Heart left ventricle (tissue), 16 donors: ENCODE measurements at places on chromosomes 4 and X. TPM values are rescaled to one million over a fixed set of nuclear protein-coding genes. Genes with fewer than 3 reads are reported as not detected.

GRCh38 chr4:128307123-128307571, 19.5 kb upstream of the PGRMC2 start:
- no peak for DNase-seq

DNA sequence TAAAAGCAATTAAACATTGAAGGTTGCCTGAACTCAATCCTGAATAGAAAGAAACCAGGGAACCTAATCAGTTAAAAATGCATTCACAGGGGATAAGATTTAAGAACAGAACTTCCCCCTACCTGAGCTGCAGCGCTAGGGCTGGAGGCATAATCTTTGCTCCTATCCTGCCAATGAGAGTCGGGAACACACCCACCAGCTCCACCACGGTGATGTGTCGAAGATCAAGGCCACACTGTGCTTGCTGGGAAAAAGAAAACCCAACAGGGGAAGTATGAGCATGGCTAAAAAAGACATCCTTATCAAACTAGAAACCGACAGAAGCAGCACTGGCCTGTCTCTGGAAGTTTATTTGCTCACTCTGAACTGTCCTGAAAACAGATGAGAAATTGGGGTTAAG, 66.3 kb downstream of the SRPX start:
- DNase-seq = no peak

- no peak for DNase-seq
Observed at GRCh38 chr4:130359542-130359941, 1263.6 kb downstream of the C4orf33 start.

GRCh38 chrX:23884427-23885024, 23.2 kb downstream of the APOO start:
- no peak for DNase-seq

DNA sequence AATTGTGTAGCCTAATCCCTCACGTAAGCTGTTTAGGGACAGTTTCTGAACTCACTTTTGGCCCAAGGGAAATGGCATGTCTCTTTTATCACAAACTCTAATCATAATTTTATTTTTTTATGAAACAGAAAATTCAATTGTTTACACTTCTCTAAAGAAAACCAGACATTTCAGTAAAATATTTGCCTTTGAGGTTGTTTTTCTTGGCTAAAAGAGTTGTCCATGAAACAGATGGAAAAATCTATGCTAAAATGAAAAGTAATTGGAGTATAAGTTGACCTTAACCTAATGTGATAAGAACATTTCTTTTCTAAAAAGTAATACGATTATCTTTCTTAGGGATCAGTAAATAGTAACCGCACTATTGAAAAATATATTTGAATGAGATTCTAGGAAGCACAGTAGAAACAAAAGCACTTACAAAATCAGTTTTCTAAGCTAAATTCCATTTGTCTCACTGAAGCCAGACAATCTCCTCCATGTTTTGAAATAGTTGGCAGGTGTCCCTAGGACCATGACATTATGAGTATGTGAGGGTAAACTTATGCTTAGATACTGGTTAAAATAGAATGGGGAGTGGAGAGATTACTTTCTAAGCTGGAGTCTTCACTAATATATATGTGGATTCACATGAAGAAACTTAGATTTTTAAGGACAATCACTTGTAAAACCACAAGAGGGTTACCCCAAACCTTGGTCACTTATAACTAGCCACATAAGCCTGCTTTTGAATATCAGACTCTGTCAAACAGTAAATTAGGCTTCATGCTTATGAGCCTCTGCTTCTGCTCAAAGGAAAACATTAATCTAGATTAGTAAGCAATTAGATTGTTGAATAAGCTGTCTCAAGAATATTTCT, 20.1 kb upstream of the TET2 start:
- DNase-seq = no peak

DNA sequence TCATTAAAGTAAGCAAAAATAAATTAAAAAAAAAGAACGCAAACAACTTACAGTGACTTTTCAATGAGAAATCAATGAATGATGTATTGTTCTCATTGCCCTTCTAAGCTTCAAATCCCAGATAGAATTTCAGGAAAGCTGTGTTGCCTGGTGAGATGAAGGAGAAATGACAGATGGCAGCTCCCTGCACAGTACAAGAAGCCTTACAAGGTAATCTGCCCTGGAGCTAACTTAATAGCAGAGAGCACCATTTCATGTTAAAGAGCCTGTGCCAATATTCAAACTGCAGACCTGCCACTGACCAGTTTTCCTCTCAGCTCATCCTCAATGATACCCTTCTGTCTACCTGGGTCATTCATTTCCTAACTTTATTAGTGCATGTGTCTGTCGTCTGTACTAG, 54.0 kb downstream of the GC start:
- DNase-seq = no peak

DNA sequence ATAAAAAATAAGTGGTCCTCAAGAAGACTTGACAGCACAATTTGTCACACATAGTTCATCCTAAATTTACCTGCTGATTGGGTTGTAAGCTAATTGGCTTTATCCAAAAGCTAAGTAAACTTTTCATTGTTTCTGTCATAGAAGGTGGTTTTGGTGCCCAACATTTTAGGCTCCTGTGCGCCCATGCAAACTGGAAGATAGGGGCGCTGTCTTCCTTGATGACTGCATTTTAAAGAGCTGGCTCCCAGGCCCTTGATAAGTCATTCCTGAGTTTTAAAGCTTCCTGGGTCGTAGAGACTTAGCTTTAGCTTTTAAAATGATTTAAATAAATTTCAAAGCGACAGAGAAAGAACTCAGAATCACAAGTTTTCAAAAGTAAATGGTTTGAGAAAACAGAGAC, 625.4 kb upstream of the GALNT7 start:
- DNase-seq = no peak

GRCh38 chrX:112668476-112669409, 11.0 kb downstream of the LHFPL1 start:
- no peak for DNase-seq

GRCh38 chr4:1012034-1012739, 761 bp downstream of the FGFRL1 start:
- DNase-seq = no peak

- no peak for DNase-seq
Observed at GRCh38 chrX:40424259-40424658, 156.5 kb upstream of the ATP6AP2 start.

XAGE1A gene
- total RNA-seq = not detected

SLC49A3 gene
- 11.7 TPM for total RNA-seq
